ENCODE measurements at places on chromosomes 11 and 22.
A peak's percentile ranks its signal among the peaks of the same experiment; 100 is the strongest.

DNA sequence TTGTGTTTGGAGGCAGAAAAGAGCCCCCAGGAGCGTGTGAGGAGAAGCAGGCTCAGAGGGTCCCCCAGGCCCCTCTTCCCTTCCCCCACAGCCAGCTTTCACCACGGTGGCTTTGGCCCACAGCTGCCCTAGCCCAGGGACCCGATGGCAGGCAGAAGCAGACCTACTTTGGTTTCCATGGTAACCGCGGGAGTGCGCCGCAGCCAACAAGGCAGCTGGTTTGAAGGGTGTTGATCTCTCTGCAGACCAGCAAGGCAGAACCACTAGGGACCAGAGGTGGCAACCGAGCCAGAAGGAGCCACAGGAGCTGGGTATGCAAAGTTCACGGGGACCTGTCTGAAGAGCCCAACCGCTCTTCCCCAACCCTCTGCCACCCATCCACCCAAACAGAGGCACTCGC is 69.4 kb downstream of the BUD13 start:
- peak; percentile 94 for DNase-seq

DNA sequence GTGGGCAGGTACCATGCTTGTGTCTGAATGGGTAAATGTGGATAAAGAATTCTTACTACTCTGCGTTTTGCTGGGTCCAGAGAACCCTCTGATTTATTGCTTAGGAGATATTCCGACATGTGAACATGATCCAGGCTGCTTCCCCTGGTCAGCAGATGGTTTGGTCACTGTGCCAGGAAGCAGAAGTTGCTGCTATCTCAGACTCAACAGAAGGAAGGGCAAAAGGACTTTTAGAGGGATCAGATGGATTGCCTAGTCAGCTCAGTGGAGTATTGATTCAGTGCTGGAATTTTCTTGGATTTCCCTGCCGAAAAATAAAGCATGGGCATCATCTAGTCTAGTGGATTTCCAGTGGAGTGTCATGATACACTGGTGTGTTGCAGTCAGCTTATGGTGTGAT is 440.1 kb downstream of the NTM start:
- no peak for DNase-seq

GRCh38 chr11:62680825-62681240 is 2.0 kb upstream of the UBXN1 start:
- peak; percentile 71 for DNase-seq

DNA sequence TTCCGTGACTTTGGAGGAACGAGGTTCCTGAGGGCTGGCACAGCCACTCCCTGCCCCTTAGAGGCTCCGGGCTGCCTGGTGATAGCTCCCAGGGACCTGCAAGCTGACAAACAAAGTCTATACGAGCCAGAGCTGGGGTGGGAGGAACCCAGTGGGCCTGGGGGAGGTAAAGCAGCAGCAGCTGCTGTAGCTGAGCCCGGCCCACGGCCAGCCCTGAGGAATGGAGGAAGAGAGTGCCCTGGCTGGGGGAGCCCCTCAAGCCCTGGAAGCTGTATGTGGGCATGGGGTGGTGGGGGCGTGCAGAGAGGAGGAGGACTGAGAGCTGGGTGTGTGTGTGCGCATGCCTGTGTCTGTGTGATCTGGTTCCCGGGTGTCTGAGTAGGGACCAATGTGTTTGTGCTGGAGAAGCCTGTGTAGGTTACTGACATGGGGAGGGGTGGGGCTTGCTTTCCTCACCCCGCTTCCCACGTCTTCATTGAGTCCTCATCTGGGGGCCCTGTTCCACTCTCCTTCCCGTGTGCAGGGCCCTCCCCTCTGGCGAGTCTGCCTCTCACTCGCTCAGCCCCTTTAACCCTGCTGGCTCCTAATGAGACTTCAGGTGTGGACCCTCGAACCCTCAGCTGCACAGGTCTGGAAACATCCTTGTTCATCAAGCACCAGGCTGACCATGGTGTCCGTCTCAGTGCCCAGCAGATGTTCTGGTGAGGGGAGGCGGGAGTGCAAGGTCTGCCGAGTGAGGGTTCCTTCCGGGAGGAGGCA is 10.8 kb downstream of the ST3GAL4 start:
- no peak for DNase-seq

- no peak for DNase-seq
These were observed 1.9 kb downstream of the MMP7 start for GRCh38 chr11:102528618-102529017.

GRCh38 chr11:77211040-77211451 is 83.0 kb downstream of the MYO7A start:
- peak; percentile 6 for DNase-seq

DNA sequence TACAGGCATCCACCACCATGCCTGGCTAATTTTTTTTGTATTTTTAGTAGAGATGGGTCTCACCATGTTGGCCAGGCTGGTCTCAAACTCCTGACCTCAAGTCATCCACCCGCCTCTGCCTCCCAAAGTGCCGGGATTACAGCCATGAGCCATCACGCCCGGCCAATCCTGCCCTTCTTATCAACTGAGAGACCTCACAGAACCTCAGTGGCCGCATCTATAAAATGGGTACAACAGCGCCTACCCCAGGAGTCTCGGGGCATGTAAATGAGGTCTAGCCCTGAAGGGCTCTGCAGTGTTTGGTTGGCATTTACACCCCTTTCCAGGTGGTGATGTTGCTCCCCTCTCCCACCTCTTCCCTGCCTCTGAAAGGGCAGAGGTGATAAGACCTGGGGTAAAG is 11.7 kb downstream of the SYNGR1 start:
- DNase-seq = no peak

DNA sequence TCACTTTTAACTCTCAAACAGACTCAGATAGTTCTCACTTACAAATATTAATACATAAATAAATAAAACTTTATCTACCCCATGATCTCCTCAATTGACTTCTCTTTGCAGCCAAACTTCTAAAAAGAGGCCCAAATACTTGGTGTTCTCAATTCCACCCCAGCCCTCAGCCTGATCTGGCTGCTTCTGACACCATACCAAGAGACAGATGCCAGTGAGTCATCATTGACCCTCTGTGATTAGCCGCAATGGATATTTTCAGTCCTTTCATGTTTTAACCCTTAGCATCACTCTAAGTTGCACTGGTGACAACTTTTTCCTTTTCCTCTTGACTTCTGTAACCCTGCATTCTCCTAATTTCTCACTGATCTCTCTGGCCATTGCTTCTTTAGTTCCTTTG is 184.1 kb upstream of the ARHGAP20 start:
- DNase-seq = no peak

GRCh38 chr11:128738942-128739341 is 45.1 kb downstream of the FLI1 start:
- DNase-seq = no peak

DNA sequence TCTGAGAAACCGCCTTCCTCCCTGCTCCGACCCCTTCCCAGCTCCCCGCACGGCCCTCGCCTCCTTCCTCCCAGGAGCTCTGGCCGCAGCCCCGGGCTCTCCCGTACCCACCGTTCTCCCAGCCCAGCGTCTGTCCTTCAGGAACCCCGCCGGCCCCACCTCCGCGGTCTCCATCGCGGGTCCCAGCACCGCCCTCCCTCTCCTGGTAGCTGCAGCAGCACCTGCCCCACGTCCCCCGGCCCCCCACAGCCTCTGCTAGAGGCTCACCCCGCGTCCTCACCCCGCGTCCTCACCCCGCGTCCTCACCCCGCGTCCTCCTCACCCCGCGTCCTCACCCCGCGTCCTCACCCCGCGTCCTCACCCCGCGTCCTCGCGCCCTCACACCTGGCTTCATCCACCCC is 85.9 kb downstream of the WNT7B start:
- DNase-seq = no peak

- no peak for DNase-seq
These were observed 14.8 kb upstream of the MPPED1 start for GRCh38 chr22:43396934-43397457.

DNA sequence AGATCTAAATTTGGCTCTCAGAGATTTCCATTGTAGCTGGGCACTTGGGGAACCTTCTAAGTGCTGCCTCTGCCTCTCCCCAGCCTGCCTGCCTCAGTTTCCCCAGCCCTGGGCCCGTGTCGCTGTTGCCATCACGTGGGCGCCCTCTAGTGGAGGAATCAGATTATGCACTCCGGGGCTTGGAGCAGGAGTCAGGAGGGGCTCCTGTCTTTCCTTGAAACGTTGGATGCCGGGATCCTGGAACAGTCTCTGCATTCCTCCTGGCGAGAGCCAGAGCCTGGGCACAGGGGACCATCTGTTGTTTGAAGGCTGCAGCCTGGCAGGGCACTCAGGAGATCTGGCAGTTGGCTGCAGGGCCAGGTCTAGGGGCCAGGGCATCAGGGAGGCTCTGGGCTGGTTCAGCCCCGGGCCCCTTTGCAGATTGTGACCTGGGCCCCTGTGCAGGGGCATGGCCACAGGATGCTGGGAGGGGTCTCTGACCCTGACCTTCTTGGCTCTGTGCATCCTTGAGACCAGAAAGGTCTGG is 71.6 kb downstream of the LRP5 start:
- DNase-seq = peak; percentile 87

GRCh38 chr11:8080674-8081590 is at the start of gene TUB:
TSS of gene TUB (plus strand) at chr11:8081211. CDS start at chr11:8081511, 300 bp downstream.
- DNase-seq = peak; percentile 97

DNA sequence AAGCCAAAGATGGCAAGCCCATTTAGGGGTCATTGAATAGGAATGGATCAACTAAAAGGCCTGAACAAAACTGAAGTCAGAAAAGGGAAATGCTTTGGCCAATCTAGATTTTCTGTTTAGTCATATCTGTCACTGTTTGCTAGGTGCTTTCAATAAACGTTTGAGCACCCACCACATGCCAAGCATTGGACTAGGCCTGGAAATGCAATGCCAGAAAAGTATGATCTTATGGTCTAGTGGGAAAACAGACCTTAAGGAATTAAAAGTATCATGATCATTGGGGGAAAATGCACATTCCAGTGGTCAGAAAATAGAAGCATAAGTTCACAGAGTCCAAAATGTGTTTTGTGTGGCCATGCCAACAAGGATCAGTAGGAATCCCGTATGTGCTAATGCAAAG is 76.8 kb upstream of the BIRC3 start:
- no peak for DNase-seq

GRCh38 chr11:21177379-21177778 is 508.0 kb downstream of the NELL1 start:
- no peak for DNase-seq

- no peak for DNase-seq
These were observed 137.9 kb upstream of the RASSF10 start for GRCh38 chr11:12871241-12871640.

DNA sequence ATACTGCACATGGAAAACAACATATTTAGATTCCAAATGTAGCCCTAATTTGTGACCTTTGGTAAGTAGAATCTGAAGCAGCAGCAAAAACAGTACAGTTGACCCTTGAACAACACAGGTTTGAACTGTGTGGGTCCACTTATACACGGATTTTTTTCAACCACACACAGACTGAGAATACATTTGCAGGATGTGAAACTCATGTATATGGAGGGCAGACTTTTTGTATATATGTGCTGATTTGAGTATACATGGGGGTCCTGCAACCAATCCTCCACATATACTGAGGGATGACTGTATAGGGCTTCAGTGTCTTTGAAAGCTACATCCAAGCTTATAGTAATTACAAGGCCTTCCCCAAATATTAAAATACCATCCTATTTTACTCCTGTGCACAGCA is 120.5 kb downstream of the MPPED2 start:
- DNase-seq = no peak

- DNase-seq = no peak
These were observed 15.6 kb downstream of the NPTXR start for GRCh38 chr22:38828191-38828590.

DNA sequence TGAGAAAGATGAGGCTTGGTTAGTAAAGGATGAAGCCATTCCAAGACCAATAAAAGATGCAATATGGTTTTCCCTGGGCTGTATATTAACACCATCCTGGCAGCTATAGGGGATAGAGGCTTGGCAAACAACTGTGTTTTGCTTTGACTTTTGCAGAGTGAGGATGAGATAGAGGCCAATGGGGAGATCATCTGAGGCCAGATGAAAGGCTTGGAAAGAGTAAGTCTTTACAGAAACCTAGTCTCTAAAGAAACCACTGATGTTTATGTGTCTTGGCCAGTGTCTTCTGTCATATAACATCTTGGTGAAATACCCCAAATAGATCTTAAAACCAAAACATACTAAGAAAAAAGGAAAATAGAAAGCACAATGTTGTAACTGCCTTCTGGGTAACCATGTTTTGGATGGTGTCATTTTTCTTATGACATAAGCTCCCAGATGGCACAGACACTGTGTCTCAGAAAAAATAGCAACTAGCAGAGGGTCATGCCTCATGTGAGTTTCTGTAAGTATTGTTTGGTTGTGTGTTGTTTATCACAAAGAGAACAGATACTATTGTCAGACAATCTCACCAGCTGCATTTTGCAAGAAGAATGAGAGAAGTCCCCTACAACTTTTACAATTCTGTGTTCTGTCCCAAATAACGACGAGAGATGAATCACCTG is 305.4 kb downstream of the ST3GAL4 start:
- DNase-seq = no peak

- peak; percentile 23 for DNase-seq
These were observed 22.2 kb upstream of the PICK1 start for GRCh38 chr22:38034884-38035529.

GRCh38 chr11:1209371-1210057 is 13.4 kb upstream of the MUC5B start:
- no peak for DNase-seq

DNA sequence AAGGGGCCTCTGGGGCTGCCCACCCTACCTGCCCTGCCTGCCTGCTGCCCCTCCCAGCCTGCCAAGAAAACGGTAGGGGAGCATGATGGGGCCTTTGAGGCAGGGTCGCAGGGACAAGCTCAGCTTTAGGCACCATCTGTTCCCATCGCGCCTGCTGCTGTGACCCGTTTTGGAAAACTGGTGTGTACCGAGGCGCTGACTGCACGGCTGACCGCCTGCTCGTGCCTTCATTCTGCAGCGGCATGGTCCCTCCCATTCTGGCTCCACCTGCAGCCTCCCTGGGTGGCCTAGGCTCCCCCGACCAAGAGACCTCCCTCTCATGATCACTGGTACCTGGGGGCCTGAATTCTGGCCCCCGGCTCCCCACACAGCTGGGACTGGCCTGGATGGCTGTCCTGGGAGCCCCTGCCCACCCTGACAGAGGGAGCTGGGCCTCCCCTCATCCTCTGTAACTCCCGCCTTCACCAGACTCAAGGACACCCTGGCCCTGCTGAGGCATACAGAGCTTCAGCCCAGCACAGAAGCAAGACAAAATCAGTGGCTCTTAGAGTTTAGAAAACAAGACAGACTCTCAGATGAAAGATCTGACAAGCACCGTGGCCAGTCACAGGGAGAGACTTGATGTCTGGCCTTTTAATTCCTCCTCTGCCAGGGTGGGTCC is 6.5 kb upstream of the MYRF start:
- no peak for DNase-seq

- DNase-seq = no peak
These were observed 235.0 kb downstream of the TENM4 start for GRCh38 chr11:79205786-79206185.

- no peak for DNase-seq
These were observed 17.8 kb downstream of the GRAMD4 start for GRCh38 chr22:46637711-46638600.

DNA sequence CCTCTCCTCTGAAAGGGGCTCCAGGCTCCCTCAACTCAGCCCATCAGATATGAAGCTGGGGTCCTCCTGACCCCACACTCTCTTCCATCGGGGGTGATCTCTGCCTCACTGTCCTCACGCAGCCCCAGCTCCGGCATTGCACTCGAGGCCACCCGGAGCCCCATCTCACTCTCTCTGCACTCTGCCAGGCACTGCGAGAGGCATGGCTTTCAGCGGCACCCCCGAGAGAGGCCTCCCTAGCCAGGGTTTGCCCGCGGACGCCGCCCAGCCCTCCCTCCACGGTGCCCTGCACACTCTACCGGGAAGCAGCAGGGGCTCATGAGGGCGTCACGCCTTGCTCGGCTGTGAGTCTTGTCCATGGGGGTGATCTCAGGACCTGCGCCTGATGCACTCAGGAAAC is 436.2 kb downstream of the BRD1 start:
- no peak for DNase-seq

Data from SK-N-SH (cell line).